ENCODE measurements at places on chromosomes 1 and 21.

DNA sequence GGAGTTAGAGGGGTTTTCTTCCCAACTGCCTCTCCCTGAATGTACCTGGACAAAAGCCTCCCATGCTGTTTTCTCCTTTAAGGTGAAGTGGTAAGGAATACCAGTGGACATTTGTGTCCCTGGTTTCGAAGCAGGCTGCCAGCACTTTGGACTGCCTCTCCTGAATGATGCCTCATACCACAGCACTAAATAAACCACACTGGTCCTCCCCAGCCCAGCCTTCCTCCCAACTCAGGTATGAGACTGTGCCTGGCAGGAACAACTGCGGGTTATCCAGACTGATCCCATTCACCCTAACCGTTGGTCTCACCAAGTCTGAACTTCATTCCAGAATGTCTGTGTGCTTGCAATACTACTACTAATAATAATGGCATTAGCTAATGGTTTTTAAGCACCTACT is 9.3 kb downstream of the COQ8A start:
- no peak for DNase-seq

GRCh38 chr1:158145173-158145719 is 35.4 kb upstream of the CD1D start:
- DNase-seq, result no peak

GRCh38 chr21:35034203-35034926 is 14.7 kb downstream of the RUNX1 start:
- no peak for DNase-seq

GRCh38 chr1:162091681-162092524 is 22.4 kb downstream of the NOS1AP start:
- DNase-seq, result peak; percentile 92

- DNase-seq, result no peak
Measured at GRCh38 chr1:182957902-182958395, 5.0 kb upstream of the SHCBP1L start.

DNA sequence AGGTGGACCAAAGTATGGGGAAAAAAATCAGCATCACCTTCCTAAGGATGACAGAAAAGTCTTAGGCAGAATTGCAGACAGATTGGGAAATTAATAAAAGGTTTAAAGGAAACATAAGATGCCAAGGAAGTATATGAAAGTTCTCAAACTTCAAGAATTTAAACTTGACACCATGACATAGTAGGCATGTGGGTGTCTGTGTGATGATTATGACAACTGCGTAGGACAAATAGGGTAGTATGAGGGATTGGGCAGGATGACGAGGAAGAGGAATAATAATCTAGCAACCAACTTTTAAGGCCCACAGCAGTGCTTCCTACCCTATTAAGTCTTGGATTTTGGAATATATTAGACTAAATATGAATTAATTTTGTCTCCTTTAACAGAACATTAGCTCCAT is 52.4 kb downstream of the HNRNPR start:
- DNase-seq, result no peak

- DNase-seq, result peak; percentile 40
Measured at GRCh38 chr1:186078245-186078644, 296.8 kb downstream of the TPR start.

GRCh38 chr1:54331091-54331772 is 75.0 kb downstream of the SSBP3 start:
- DNase-seq, result no peak

DNA sequence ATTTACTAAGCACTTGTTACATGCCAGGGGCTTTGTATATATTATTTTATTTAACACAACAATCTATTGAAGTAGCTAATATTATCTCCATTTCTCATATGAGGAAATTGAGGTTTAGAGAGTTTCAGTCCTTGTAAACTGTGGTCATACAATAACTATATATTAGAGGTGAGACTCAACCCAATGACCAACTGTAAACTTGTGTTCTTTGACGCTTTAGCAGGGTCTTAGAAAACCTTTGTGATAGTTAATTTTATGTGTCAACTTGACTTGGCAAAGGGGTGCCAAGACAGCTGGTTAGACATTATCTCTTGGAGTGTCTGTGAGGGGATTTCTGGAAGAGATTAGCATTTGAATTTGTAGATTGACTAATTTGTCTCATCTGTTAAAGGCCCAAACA is 252.4 kb upstream of the B3GALT2 start:
- DNase-seq, result no peak

DNA sequence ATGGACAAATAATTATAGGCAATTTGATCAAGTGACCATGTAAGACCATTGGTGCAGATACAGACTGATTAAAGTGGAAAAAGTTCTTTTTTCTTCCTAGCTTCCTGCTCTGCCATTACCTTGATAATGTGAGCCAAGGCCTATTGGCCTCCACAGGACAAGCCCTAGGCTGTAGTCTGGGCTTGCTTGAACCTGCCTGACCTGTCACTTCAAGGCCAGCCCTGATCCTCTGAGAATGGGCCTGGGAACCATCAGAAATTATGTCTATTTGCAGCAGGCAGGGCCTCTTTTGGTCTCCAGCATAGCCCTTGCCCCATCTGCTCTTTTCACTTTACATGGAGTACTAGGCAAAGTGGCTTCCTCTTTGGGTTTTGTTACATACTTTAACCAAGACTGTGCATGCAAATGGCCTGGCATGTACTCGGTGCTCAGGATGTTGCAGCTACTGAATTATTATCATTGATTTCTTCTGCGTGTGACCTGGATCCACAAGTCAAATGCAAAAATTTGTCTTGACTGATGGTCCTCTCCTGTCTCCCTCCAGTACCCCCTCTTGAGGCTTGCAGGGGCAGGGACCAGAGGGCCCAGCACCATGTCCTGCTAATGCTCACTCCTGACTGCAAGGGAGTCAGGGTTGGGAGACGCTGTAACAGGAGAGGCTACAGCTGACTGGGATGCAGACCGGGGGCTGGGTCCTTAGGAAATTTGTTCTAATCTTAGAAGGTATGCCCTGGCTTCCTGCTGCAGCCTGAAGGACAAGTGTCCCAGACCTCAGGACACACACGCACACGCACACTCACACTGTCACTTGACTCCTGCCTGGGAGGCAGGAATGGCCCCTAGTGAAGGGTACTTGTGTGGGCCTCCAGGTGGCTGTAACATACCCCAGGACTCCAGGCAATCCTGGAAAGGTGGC is 39.4 kb downstream of the RCSD1 start:
- DNase-seq, result no peak

DNA sequence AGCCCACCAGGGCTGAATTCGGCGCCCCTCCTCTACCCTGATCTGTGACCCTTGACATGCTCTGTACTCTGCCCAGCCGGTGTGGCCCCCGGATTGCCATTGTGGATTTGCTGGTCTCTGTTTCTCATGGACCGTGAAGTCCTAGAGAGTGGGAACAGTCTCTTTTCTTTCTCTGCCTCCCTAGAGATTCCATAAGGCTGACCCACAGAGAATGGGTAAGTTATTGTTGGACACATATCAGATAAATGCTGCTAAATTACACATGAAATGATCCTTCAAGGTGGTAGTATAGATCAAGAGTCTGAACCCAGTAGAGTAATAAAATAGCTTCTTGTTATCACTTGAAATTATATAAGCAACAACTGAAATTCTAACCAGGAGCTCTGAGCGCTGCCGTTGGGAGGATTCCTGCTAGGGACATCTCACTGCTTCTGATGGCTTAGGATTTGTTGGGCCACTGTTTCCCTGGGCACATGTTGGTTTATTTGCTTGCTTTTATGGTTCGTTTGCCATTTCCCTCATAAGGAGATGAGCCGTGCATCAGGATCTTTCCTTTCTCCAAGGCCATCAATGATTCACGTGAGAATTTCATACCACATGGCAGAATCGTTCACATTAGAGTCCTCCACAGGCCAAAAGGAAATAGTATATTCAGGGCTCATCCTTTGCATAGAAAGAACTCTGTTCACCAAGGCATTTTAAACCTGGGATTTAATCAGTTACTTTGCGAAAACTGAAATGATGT is 111.9 kb downstream of the ZBTB18 start:
- DNase-seq, result no peak

DNA sequence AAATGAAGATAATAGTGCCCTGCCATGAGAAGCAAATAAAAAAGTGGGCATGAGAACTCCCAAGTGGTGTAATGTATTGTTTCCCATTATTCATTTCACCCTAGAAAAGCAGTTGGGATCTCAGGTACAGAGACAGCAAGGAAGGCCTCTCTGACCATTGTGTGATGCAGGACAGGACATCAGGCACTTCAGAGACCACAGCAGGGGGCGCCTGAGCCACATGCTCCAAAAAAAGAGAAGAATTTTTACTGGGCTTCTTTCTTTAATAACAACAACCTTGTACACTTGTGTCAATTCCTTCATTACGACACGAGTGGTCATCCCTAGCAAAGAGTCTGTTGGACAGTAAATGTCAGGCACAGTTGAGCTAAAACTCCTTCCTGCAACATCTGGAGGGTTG is 533.3 kb downstream of the OMA1 start:
- peak; percentile 10 for DNase-seq

- no peak for DNase-seq
Measured at GRCh38 chr1:17869815-17870214, 114.7 kb downstream of the ACTL8 start.

DNA sequence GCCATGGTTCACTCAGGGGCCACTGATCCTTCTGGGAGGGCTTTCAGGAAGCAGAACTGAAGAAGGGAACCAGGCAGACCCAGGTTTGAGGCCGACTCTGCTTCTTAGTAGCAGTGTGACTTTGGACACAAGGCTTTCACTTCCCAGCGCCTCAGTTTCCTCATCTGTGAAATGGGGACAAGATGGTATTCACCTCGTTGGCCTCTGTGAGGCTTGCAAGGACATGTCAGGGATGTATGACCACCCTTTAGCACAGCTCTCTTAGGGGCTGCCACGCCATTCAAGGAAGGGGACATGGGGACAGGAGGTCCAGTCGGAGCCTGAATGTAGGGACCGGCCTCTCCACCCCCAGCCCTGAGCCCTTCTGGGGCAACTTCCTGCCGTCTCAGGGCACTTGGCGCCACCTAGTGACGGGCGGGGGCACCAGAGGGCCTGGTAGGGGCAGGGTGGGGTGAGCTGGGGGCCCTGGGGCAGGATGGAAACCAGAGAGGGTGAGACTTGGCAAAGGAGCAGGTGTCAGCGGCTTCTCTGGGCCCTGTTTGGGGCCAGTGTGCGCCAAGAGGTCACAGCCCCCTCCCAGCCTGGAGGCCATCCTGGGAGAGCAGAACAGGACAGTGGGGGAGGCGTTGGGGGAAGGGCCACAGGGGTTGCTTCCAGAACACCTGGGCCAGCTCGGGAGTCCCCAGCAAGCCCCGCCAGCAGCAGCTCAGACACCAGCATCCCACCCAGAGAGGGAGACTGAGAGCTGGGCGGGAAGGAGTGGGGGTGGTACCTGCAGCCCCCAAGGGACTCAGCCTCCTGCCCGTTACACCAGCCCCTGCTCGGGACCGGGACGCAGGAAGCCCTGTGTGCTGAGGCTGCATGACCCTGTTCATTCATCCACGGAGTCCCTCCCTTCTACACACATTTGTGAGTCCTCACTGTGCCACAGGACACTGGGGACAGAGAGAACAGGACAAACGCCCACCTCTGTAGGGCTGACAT is 102.5 kb upstream of the TARDBP start:
- peak; percentile 54 for DNase-seq

GRCh38 chr1:45722809-45723208 is 27.6 kb downstream of the IPP start:
- DNase-seq, result peak; percentile 61

DNA sequence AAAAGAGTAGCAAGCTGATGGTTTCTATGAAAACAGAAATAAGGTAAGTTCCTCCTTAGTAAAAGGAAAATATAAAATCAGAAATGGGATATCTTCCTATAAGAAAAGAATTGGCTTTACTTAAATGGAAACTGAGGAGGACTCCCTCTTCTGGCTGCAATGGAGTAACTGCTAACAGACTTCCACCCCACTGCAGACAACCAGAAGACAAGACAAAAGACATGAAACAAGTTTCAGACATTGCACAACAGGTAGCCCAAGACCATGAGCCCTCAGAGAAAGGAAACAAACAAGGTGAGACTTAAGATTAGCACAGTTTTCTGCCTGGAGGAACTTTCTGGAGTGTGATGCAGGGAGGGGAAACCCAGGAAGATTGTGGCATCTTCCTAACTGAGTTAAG is 17.0 kb upstream of the OLFML2B start:
- DNase-seq, result peak; percentile 50

DNA sequence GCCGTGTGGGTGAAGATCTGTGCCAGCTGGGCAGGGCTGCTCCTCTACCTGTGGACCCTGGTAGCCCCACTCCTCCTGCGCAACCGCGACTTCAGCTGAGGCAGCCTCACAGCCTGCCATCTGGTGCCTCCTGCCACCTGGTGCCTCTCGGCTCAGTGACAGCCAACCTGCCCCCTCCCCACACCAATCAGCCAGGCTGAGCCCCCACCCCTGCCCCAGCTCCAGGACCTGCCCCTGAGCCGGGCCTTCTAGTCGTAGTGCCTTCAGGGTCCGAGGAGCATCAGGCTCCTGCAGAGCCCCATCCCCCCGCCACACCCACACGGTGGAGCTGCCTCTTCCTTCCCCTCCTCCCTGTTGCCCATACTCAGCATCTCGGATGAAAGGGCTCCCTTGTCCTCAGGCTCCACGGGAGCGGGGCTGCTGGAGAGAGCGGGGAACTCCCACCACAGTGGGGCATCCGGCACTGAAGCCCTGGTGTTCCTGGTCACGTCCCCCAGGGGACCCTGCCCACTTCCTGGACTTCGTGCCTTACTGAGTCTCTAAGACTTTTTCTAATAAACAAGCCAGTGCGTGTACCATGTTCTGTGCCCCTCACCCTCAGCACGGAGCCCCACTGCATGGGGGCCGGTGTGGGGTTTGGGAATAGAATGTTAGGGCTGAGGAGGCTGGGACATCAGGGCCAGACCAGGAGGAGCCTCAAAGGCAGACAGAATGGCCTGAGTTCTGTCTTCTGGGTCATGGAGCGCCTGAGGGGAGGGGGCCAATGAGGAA is 21.3 kb downstream of the SERINC2 start:
- no peak for DNase-seq

- DNase-seq, result no peak
Measured at GRCh38 chr1:74522148-74522547, 9.7 kb upstream of the LRRC53 start.

DNA sequence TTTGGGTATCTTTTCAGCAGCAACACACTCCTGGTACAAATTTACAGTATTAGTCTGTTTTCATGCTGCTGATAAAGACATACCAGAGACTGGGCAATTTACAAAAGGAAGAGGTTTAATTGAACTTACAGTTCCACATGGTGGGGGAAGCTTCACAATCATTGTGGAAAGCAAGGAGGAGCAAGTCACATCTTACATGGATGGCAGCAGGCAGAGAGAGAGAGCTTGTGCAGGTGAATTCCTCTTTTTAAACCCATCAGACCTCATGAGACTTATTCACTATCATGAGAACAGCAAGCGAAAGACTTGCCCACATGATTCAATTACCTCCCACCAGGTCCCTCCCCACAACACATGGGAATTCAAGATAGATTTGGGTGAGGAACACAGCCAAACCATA is 124.5 kb downstream of the TPR start:
- no peak for DNase-seq

DNA sequence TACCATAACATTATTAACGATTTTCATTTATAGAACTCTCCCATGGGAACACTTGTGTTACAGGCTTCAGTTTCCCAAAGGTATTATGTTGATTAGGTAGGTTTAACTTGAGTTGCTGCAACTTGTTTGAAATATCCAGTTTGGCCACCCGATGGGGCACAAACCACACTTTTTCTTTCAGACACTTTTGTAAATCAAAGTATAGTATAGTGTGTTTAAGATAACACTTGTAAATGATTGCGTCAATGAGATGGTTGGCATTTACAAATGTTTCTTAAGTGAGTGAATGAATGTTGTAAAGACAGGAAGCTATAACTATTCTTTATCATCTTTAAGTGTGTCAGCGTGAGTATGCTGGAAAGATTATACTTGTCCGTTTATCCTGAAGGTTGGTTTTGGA is 4.3 kb downstream of the XPR1 start:
- DNase-seq, result peak; percentile 42

Data from OCI-M1 (cell line).